ENCODE measurements at places on chromosomes 7 and 10.

DNA sequence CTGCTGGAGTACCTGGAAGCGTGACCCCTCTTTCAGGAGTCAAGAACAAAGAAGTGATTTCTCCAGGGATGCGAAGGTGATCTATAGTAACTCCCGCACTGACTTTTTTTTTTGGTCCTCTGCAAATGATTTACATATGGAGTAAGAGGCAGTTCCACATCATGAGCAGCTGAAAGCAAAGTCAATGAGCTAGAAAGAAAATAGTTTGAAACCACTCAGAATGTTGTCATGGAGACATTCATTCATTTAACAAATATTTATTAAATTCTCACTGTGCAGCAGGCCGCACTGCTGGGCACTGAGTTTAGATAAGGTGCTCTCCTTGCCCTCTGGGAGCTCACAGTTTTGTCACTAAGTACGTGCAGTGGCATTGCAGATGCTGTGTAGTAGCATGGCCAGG lies 206.7 kb downstream of the CAMK1D start:
- no peak for DNase-seq

DNA sequence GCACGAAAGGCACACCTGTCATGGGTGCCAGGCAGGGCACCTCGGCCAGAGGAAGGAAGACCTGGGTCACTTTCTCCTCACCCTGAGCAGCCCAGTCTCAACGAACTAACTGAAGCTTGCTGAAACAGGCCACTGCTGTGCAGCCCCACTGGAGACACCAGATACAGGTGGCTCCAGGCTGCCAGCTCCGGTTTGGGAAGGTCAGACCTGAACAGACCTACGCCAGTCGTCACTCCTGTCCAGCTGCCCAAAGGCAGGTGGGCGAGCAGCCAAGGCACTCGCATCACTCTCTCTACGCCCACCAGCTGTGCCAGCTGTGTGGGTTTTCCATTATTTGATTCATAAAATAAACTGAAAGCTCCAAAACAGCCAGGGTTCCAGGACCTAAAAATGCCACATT lies 256.1 kb downstream of the ZMYND11 start:
- DNase-seq = no peak

- no peak for DNase-seq
Measured at GRCh38 chr10:15188603-15189002, 20.1 kb upstream of the NMT2 start.

GRCh38 chr10:77974396-77975074 lies 48.0 kb upstream of the DLG5 start:
- DNase-seq = peak; percentile 39

DNA sequence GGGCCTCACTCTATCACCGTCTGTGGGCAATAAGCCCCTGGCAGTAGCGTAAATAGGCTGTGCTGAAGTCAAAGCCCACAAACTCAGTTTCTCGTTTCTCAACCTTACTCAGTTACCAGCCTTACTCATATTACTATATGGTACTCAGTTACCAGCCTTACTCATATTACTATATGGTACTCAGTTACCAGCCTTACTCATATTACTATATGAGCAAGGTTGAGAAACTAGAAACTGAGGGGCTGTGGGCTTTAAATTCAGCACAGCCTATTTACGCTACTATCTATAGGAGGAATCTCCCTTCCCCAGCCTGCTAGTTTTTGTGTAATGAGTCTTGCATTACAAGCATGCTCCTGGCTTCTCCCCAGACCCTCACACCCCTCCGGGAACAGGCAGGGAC lies 35.4 kb downstream of the CCDC3 start:
- no peak for DNase-seq

- DNase-seq = no peak
Measured at GRCh38 chr10:43913676-43914235, 265.1 kb upstream of the ZNF32 start.

DNA sequence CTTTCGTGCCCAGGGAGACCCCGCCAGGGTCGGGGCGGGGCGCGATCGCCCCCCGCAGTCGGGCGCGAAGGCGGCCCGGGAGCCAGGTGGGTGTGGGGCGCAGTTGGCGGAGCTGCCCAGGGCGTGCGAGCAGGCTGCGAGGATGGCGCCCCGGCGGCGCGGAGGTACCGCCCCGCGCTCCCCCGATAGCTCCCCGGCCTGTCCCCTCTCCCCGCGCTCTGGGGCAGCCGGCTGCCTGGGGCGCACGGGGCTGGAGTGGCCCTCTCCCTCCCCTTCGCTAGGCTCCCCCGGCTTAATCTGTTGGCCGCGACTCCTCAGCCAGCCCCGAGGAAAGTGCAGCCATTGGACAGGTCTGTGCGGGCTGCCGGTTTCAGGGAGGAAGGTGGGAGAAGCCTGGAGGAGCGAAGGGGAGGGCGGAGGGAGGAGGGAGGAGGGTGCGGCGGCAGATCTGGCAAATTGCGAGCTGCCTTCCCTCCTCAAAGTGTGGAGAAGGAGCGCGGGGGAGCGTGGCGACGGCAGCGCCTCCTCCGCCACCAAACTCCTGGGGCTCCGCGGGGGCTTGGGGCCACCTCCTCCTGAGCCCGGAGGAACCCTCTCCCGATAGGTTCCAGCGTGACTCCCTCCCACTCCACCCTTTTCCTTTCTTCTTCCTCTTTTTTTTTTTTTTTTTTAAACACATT lies 361 bp upstream of the PLXDC2 start:
- DNase-seq = peak; percentile 79

- DNase-seq = no peak
Measured at GRCh38 chr7:30322271-30323005, 38.0 kb downstream of the ZNRF2 start.
